A549 treated with dexamethasone at 1 μM for 4 hours (cell line): ENCODE measurements at places on chromosomes 5 and 9. TPM values are rescaled to one million over a fixed set of nuclear protein-coding genes. Genes with fewer than 3 reads are reported as not detected.

COQ4 gene
- 52.3 to 62.0 TPM (median 59.4 TPM) in 5 replicates for total RNA-seq

PRSS3 gene
- total RNA-seq, result 8.5 to 9.9 TPM (median 8.9 TPM) in 5 replicates

CNTNAP3 gene
- 6.5 to 12.3 TPM (median 10.1 TPM) in 5 replicates for total RNA-seq

SCGB3A2 gene
- not detected in 5 replicates for total RNA-seq

ADAMTSL1 gene
- 0.05 to 0.16 TPM in 2 of 5 replicates, not detected in the others for total RNA-seq

SLC12A7 gene
- total RNA-seq, result 19.0 to 32.6 TPM (median 29.5 TPM) in 5 replicates

TOR4A gene
- 16.3 to 27.6 TPM (median 24.2 TPM) in 5 replicates for total RNA-seq

TAF7 gene
- total RNA-seq, result 61.8 to 74.9 TPM (median 70.3 TPM) in 5 replicates

PDGFRB gene
- total RNA-seq, result 0.14 to 0.27 TPM (median 0.22 TPM) in 5 replicates

CKMT2 gene
- total RNA-seq, result not detected in 5 replicates
